ENCODE measurements at places on chromosomes 16 and 17.

DNA sequence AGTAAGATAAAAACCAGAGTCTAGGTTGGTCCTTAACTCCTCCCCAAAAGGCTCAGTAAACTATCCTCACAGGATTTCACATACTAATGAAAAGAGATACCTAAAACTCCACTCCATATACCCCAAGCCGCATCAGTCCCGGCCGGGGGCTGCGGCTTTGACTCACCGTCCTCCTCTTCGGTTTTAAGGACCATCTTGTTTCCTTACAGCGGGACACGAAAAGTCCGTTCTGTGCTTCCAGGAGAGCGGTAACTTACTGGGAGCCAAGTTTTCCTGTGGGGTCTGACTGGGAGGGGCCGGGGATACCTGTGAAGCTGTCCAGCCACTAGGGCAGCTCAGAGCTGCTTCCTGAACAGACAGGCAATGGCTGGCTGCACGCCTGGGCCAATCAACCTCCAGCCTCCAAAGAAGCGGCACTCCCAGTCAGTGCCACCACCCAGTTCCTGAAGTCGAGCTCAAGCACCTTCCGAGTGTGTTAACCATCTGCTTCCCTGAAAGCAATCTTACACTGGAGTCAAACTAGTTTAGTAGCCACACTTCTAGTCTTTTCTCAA, 45.5 kb downstream of the CYTH1 start:
- DNase-seq = peak; percentile 68

- no peak for DNase-seq
These were observed 42.9 kb upstream of the CPPED1 start for GRCh38 chr16:12846592-12846991.

GRCh38 chr17:58667934-58668597, 23.8 kb downstream of the TEX14 start:
- DNase-seq = no peak

GRCh38 chr16:89104930-89105571, 11.4 kb downstream of the ACSF3 start:
- no peak for DNase-seq

DNA sequence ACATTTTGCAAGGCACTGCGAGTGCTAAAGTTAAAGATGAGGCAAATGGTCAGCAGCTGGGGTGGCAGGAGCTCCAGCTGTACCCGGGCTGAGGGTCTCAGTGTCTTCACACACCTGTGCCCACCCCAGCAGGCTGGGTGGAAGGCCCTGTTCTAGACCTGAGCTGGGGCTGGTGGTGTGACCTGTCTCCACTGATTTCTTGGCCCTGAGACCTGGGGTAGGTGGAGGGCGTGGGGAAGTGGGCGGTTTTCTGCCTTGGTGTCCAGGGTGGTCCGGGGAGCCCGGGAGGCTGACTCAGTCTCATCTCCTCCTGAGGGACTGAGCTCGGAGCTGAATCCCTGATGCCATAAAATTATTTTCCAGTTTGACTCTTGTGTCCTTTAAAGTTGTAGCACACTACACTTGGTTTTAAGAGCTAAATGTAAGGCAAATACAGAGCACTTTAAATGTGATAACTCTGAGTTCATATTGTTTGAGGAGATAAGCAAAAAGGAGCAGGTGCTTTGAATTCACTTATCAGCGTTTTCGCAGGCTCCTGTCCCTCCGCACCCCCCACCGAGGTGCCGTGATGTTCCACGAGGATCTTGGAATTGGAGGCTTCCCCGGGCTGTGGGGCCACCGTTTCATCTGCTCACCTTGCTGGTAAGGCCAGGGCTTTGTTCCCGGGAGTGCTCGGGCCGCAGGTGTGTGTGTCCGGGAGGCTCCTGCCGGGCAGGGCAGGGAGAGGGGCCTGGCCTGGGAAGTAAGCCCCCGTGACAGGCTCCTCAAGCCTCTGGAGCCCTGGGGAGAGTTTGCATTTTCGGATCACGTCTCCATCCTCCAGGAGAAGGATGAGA, 117.0 kb downstream of the AATF start:
- DNase-seq = no peak
